ENCODE measurements at places on chromosomes 4 and X.

DNA sequence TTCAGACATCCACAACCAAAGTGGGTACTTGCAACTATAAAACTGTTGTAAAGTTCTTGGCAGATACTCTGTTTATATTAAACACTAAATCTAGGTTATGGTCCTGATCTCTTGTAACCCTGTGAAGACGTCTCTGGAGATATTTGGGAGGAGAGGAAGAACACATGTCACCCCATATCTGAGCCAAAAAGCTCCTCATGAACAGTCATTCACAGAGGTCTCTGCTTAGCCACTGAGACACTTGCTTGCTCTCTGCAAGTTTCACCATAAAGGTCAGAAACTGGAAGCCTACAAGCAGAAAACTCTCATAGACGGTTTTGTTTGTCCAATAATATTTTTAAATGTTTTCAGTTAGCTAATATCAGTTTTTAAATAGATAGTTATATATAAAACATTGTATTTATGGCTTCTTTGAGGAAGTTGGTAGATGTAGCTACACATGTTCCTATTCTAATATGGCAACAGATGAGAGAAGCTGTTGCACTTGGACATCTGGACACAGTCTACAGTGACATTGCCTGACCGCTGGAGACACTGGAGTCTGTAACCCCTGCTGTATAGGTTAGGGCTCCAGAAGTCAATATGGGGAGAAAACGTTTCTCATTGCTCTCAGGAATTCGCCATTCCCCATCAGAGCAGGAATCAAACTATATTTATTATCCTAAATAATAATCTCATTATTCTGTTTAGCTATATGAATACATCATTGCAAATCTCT is 73.6 kb downstream of the C4orf46 start:
- DNase-seq, result no peak

GRCh38 chr4:187071946-187072600 is 348.4 kb upstream of the FAT1 start:
- no peak for DNase-seq

DNA sequence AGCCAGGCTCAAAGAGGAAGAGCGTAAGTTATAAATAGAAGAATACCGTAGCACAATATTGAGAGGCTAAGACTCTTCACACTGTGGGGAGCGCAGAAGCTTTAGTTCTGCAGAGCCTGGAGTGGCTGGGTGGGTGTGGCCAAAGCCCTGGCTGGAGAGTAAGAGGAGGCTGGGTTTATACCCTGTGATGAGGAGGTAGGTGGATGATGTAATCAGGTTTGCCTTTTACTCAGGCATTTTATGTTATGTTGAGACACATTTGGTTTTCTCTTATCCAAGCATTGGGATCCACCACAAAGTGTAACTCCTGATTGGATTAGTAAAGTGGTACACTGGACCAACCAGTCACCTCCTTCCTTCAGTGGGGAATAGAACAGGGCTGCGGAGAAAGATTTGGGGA is 13.9 kb downstream of the CDS1 start:
- peak; percentile 90 for DNase-seq

DNA sequence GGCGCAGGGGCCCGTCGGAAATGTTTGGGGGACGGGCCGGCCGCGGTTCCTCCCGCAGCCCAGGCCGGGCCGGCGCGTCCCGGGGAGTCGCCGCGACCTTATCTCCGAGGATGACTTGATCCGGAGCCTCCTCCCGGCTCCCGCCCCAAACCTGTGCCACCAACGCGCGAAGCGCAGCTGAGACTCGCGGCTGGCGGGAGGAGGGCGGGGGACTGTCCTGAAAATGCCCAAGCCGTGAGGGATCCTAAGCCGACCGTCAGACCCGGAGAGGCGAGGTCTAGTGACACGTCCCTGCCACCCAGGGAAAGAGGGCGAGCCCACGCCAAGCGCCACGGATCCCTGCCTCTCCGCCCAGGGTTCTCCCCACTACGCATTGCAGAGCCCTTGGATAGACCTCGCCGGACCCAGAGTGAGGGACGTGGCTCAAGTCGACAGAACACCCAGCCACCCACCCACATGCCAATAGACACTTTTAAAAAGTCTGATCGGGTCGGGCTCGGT is 26.9 kb downstream of the UTP14A start:
- DNase-seq, result no peak

- no peak for DNase-seq
Observed at GRCh38 chr4:141849778-141850177, 213.4 kb downstream of the IL15 start.

- no peak for DNase-seq
Observed at GRCh38 chrX:6026429-6026828, 202.2 kb downstream of the NLGN4X start.

GRCh38 chrX:13340182-13340791 is 20.4 kb upstream of the ATXN3L start:
- DNase-seq, result no peak

DNA sequence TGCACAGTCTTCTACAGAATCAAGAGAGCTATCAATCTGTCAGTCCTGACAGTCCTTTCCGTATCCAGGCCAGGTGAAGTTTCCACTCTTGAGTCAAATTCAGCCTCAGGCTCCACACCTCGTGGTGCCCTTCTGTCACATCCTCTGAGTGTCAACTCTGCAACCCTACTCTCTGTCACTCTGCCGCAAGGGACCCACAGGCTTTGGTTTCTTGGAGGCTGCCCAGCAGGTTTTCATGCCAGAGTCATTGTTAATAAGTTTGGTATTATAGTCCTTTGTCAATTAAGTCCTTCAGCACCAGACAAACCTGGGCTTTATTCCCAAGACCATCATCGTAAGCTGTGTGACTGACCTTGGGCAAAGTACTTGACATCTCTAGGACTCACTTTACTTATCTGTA is 83.4 kb upstream of the KLHL13 start:
- no peak for DNase-seq

DNA sequence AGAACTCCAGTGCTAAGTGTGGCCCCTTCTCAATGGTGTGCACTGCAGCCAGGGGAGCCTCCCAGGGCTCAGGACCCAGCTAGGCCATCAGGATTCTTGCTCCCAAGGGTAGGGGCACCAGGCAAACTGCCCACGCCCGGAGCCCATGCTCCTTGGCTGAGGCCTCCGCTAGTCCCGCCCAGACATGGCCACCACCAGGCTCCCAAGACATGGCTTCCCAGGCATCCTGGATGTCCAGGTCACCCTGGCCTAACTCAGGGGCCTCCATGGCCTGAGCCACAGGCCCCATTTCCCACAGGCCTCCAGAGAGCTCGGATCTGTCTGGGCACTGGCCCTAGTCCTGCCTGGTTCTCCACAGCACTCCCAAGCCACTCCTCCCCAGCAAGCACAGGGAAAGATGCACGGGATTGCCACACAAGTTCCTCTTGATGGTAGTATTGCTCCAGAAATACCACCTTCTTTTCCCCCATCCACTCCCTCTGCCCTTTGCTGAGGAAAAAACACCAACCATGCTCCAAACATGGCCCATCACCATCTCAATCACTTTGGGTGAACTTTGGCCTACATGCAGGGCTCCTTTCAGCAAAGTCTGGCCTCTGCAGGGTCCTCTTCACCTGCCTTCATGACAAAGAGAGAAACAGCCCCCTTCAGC is 274.7 kb upstream of the AGTR2 start:
- DNase-seq, result no peak

DNA sequence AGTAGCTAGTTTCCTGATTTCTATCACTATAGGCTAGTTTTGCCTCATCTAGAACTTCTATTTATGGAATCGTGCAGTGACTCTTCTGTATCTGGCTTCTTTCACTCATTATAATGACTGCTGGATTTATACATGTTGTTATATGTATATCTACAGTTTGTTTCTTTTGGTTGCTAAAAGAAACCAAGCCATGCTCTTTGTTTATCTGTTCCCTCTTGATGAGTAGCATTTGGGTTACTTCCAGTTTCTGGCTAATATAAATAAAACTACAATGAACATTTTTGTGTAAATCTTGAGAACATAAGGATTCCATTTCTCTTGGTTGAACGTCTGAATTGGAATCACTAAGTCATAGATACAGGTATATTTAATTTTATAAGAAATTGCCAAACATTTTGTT is 73.9 kb downstream of the ARHGAP24 start:
- no peak for DNase-seq

DNA sequence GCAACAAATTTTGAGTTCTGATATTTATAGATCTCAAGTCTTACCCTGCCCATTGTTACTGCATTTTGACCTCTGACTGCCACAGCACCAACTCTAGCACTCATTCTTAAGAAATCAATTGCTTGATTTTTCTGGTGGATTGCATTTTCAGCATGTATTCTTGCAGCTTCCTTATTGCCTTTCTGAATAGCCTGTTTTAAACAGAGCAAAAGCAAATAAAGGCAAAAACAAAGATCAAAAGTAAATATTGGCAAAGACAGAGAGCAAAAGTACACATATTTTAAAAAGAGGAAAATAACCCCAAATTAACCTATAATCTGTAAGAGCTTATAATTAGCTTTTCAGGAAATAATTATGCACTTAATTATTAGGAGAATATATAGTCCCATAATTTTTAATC is 129.4 kb upstream of the TENT5D start:
- DNase-seq, result no peak

- DNase-seq, result peak; percentile 42
Observed at GRCh38 chr4:10160281-10160856, 43.8 kb upstream of the WDR1 start.

DNA sequence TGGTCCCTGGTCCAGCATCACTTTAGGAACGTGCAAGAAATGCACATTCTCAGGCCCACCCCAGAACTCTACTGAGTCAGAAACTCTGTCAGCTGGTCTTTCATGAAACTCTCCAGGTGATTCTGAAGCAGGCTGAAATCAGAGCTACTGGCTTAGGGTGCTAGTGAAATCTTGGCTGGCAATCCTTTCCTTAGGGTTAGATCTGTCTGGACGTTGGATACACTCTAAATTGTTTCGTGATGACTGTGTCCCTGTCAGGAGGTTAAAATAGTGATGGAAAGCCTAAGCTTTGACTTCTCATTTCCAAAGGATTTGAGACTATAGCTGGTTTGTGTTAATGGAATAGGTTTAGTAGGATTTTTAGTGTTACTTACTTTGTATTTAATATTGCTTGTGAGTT is 99.1 kb downstream of the ARHGAP10 start:
- peak; percentile 89 for DNase-seq

Measured in bronchial epithelial cell (primary cell).